ENCODE measurements at places on chromosomes 11 and 22. TPM values are rescaled to one million over a fixed set of nuclear protein-coding genes. Genes with fewer than 3 reads are reported as not detected.

- DNase-seq = peak; percentile 15
These were observed 94.6 kb upstream of the PITPNB start for GRCh38 chr22:28013611-28014010.

GRCh38 chr22:19291218-19291579 is 320 bp downstream of the CLTCL1 start:
- peak; percentile 65 for DNase-seq

GRCh38 chr11:72842653-72843330 is 28.6 kb downstream of the ATG16L2 start:
- DNase-seq = no peak

Gene ARFGAP3
- total RNA-seq = 39.9 TPM

DNA sequence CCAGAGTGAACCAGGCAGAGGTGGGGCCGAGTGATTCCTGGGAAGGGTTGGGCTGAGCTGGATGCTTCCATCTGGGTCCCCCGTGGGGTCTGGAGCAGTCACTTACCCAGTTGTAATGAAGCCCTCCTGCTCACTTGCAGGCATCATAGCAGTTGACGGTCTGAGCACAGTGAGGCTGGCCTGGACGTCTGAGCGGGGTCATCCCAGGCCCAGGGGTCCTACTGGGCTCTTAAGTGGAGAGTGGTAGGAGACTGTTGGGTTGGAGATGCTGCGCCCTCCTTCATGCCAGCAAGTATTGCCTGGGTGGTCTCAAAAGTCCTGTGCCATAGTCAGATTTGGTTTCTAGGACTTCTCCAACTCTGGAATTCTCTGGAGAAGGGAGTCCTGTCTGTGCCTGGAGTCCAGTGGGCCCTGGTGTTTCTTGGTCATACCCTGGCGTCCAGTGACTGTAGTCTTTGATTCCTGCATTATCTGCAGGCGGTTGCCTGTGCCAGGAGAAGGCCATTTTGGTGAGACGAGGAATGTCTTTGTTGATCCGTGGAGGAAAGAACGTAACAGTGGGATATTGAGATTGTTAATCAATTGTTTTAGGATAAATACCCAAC is 82.3 kb downstream of the TBC1D22A start:
- DNase-seq = no peak

DNA sequence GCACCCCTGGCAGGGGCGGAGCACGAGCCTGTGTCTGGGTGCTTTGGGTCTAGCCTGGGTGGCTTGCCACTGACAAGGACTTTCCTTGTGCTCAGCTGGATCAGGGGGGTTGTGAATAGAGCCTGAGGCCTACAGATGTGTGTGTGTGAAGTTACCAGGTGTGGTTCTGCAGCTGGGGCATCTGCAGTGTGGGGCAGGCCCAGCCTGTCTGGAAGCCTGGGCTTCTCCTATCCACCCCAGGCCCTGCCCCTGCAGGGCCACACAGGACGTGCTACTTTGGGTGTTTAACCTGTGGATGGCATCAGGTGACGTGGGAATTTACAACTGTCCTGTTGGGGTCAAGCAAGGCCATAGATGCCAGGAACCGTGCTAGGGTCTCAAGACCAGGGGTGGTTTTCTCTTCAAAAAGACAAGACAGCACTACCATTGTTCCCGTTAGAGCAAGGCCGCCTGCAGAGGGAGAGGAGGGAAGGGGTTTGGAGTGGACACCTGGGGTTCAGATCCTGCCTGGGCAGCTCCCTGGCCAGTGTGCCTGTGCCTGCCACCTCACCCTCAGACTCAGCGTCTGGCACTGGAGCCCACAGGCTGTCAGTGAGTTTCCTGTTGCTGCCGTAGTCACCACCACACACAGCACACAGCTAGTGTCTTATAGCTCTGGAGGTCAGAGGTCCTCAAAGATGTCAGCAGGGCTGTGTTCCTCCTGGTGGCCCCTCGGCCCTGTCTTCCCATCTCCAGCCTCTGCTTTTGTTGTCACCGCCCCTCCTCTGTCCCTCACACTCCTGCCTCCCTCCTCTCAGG is 31.6 kb downstream of the CTTN start:
- DNase-seq = no peak

- no peak for DNase-seq
These were observed 744.7 kb downstream of the KCNA4 start for GRCh38 chr11:29272019-29272654.

- DNase-seq = no peak
These were observed 18.2 kb downstream of the CHRM1 start for GRCh38 chr11:62902932-62903331.
